ENCODE measurements at places on chromosomes 11 and 22.

DNA sequence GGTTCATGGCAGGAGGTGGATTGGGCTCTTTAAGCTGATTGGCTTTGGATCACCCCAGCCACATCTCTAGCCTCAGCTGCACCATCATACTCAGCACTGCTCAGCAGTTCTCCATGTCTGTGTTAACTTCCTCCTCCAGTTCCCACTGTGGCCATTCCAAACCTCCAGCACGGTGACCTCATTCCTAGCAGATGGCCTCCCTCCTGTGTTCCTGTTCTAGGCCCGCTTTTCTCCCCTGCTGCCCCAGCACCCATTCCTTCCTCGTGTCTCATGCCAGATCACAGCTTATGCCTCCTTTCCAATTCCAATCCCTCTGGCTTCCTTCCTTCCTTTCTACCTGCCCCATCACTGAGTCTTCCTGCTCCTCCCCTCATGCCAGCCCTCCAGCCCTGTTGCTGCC is 96.1 kb downstream of the MICAL2 start:
- DNase-seq, result no peak

GRCh38 chr11:43818220-43818619 is 62.4 kb upstream of the ALKBH3 start:
- no peak for DNase-seq

DNA sequence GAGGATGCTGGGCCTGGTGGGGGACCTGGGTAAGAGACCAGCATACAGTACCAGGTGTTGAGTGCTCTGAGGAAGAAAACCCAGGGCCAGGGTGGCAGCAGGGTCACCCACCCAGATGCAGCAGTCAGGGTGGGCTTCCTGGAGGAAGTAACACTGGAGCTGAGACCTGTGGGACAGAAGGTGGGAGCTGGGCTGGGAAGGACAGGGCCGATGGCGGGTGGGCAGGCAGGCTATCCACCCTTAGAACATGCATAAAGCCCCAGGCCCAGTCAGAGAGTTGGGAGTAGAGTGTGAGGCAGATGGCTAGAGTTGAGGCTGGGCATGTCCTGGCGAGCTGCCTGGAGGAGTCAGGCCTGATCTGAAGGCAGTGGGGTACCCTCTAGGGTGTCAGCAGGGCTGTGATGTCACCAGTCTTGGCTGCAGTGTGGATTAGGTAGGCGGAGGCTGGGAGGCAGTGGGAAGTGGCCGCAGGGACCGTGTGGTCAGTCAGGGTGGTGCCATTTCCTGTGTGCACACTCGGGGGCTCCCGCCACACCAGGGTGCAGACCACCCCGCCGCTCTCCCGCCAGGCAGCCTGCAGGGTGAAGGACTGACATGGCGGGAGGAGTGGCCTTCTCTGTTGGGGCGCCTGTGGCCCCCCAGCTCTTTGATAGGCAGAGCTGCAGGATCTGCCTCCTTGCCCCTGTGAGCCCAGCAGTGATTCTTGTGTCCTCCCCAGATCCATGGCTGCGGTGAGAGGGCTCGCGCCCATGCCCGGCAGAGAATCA is 35.3 kb downstream of the IGHMBP2 start:
- DNase-seq, result no peak

- DNase-seq, result no peak
These were observed 655.9 kb upstream of the TENM4 start for GRCh38 chr11:80096736-80097135.

DNA sequence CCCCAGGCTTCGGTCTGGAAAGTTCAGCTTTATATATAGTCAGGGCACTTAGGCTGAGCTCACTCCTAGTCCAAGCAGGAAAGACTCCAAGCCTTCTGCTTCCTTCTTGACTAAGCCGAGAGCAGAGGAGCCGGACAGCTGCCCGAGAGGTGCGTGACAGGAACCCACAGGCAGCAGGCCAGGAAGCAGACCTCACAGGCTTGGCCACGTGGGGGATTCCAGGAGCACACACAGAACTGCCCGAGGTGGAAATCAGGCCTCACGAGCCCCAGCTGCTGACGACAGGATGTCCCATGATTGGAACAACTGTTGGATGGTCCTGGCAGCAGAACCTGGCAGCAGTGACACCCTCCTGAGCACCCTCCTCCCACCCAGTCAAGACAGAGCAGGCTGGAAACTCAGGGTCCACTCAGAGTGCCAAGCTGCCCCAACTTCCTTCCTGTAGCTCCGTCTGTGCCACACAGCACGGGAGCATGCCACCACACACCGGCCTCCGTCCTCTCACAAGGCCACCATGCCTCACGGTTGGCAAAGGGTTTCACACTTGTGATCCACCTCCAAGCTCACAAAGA is 5.4 kb downstream of the PLA2G6 start:
- no peak for DNase-seq

DNA sequence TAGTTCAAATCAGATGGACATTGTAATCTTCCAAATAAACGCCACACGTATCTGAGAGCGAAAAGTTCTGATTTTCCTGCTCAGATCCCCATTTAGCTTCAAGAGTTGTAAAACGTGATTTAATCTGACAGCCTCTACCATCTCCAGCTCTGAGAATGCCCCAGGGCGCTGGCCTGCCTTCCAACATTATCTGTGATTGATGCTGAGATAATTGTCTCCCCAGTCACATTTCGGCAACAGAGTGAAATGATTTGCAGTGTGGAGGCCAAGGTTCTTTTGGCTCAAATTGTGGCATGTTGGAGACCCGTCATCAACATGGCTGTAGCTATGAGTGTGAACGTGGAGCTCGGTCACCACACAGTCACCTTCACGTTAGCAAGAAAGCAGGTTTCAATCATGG is 283.4 kb downstream of the BRD1 start:
- no peak for DNase-seq

DNA sequence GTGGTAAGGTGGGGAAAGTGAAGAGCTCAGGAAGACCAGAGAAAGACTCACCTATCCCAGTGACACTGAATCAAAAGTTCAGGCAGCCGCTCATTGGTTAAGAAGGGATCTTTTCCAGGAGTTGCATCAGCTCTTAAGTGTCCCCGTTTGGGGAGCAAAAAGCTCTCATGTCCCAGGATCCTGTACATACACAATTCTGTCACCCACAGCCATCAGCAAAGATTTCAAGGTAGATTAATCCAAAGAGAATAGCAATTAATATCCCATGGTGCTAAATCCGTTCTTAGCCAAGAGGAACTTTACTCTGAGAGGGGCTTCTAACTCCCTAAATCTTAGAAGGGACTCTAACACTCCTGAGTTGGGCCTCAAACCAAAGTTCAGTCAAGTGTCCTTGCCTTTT is 19.3 kb downstream of the FOLR3 start:
- no peak for DNase-seq

- DNase-seq, result peak; percentile 87
These were observed 27.7 kb downstream of the CACNA1I start for GRCh38 chr22:39598017-39598965.

DNA sequence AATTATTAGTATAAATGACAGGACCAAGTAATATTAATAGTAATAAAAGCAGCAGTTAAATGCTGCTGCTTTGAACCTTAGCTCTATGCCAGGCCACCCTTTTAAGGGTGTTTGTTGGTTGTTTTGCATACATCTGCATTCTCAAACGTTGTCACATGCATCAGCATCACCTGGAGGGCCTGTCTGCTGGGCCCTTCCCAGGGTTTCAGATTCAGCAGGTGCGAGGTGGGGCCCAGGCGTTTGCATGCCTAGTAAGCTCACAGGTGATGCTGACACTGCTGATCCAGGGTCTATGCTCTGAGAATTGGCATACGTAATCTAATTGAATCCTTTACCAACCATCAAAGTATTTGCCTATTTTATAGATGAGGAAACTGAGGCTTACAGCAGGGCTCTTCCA is 246.5 kb downstream of the CADM1 start:
- no peak for DNase-seq

DNA sequence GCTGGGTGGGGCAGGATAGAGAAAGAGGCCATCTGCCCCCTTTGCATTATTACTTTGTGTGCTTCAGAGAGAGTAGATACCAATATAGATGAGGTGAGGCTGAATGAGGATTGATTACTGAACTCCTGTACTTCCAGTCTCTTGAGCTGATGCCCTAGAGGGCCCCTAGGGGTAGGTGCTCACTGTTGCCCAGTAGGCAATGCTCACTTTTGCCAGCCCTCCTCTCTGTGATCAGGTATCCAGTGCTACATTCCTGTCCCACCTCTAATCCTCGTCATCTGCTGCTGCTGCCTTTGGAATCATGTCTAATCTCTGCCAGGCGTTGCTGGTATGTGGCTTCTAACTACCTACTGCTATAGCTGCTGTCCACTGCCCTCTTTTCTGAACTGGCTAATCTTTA is 57.2 kb downstream of the CCDC83 start:
- peak; percentile 80 for DNase-seq

- no peak for DNase-seq
These were observed 10.2 kb upstream of the AMPD3 start for GRCh38 chr11:10444725-10445315.

- no peak for DNase-seq
These were observed 29.5 kb upstream of the ZBED5 start for GRCh38 chr11:10887307-10887706.

- DNase-seq, result peak; percentile 40
These were observed 4.3 kb downstream of the POLD4 start for GRCh38 chr11:67349036-67349435.

GRCh38 chr22:45708145-45708544 is 36.5 kb downstream of the ATXN10 start:
- no peak for DNase-seq

DNA sequence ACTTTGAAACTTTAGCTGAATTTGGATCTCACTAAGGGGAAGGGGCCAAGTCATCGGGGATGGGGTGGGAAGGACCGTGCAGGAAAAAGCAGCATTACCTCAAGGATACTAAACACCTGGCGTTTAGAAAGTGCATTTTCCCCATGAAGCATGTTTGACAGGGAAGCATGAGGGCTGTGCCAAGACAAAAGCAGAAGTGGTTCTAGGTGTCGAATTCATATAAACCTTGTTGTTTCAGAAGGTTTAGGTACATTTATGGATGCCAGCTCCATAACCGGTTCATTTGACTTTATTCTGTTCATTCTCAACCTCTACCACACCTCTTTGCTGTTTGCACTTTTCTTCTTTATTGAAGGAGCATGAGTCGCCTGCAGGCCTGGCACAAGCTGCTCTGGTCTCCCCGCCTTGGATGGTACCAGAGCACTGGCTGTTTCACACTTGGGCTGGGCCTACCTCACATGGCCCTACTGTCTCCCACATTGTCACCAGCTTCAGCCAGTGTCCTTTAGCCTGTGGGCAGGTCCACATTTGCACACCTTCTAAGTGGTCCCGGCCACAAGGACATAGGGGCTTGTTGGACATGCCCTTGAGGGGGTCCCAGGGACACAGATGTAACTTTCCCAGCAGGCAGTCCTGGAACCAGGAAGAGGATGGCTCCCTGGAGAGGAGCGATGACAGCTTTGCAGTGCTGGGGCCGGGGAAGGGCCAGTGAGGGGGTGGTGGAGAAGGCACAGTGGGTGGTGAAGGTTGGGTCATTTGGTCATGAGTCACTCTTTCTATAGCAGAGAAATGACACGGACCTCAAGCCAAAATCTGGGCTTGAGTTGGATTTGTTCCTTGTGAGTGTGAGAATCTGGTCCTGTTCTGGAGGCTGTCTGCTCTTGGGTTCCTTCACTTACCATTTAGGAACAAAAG is 3.2 kb upstream of the ST14 start:
- DNase-seq, result no peak

- DNase-seq, result peak; percentile 89
These were observed 101.7 kb downstream of the SNX19 start for GRCh38 chr11:130814440-130815096.
